ENCODE measurements at places on chromosomes 13 and 19.

DNA sequence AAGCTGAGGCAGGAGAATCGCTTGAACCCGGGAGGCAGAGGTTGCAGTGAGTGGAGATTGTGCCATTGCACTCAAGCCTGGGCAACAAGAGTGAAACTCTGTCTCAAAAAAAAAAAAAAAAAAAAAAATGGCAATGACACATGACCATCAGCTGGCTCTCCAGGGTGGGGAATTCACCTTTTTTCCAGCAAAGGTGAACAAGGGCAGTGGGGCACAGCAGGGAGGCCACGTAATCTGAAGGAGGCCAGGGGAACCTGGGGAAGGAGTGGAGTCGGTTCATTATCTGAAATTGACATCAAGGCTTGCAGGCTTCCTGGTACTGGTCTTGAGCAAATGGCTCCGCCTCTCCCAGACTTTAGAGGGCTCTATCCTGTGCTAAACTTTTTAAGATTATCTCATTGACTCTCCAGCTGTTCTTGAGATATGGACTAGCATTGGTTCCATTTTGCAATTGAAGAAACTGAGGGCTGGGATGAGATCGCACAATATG is 28.1 kb downstream of the KEAP1 start:
- DNase-seq: no peak

GRCh38 chr19:11373166-11373884 is 1.1 kb upstream of the SWSAP1 start:
- DNase-seq: no peak

- no peak for DNase-seq
These were observed 198.4 kb downstream of the GPC5 start for GRCh38 chr13:91596842-91597241.

GRCh38 chr19:47275791-47276461 is 1.2 kb downstream of the INAFM1 start:
- DNase-seq: no peak

- DNase-seq: peak; percentile 67
These were observed 35.9 kb upstream of the ZSCAN5A start for GRCh38 chr19:56350416-56351045.

- DNase-seq: no peak
These were observed 7.9 kb upstream of the DENND1C start for GRCh38 chr19:6489278-6490061.

DNA sequence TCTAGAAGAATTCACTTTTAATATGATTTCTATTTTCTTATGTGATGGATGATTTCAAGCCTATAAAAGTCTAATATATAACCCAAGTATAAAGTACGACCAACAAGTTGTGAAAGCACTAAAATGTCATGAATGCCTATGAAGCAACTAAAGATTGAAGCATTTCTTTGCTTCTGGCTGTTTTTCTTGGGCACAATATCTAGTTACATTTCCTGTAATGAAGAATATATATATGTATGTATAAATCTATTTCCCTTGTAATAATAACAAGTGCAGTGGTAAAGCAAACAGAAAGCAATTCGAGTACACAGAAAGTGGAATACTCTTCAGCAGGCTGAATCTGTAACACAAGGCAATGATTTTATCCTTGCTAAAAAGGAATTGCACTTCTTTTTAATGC is 5.4 kb downstream of the PCDH20 start:
- DNase-seq: no peak

- no peak for DNase-seq
These were observed 4.1 kb upstream of the C19orf53 start for GRCh38 chr19:13770013-13770635.

GRCh38 chr13:39565036-39565949 is 37.7 kb downstream of the LHFPL6 start:
- no peak for DNase-seq

- no peak for DNase-seq
These were observed 18.9 kb upstream of the EPHX3 start for GRCh38 chr19:15251010-15251748.

- DNase-seq: no peak
These were observed 12.6 kb downstream of the KHSRP start for GRCh38 chr19:6412061-6412446.

DNA sequence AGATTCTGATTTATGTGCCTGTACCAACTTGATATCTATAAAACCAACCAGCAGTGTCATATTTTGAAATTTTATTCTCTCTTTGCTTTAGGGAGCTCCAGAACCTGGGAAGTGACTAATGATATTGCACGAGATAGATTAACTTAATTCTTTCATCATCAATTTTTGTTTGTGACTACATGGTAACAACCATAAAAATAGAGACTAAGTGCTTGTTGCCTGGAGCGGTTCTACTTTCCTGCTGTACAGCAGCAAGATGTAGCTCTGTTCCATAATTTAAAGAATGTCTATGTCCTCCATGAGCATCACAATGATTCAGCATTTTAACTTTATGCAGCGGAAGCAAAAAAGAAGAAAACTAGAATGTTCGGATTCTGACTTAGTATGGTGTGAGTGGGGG is 275.6 kb downstream of the KLF5 start:
- no peak for DNase-seq

- DNase-seq: no peak
These were observed 110.1 kb upstream of the RXFP2 start for GRCh38 chr13:31629085-31629780.

DNA sequence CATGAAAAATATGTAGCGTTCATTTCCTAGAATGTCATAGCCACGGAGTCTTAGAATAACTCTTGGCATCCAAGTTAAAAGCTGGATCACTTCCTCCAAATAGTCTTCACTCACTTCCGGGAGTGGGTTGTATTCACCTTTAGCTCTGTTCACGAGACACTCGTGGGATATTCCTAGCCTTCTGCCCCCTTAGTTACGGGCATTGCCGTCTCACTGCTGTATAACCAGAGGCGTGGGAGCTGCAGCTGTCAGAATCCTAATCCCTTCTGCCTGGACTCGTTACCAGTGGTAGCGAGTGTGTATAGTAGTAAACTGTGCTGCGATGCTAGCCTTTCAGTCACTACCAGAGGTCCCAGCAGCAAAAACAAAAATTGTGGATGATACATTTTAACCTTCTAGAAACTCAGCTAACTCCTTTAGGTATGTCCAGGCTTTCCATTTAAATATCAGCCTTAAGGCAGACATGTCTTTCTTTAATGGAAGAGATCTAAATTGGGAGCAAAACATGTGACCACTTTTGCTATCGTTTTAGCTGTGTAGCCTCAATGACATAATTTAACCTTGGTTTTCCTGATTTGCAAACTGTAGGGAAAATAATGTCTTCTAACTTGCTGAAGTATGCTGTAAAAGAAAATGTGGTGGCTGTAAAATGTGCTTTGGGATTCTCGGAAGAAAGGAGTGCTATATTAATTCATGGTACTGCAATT is 34.1 kb downstream of the ERCC5 start:
- no peak for DNase-seq

DNA sequence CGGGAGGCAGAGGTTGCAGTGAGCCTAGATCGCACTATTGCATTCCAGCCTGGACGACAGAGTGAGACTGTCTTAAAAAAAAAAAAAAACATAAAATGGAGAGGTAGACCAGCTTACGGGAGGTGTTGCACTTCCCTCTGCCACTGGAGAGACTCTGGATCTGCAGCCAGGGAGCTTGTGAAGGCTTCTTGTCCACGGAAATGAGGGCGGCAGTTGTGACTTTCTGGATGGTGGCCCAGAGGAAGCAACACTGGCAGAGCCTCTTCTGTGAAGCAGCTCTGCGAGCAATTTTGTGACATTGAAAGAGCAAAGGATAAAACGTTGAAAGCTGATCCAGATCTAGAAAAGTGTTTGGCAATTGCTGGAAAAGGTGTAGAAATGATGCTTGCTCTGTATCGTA is 10.4 kb downstream of the SPINT2 start:
- no peak for DNase-seq

DNA sequence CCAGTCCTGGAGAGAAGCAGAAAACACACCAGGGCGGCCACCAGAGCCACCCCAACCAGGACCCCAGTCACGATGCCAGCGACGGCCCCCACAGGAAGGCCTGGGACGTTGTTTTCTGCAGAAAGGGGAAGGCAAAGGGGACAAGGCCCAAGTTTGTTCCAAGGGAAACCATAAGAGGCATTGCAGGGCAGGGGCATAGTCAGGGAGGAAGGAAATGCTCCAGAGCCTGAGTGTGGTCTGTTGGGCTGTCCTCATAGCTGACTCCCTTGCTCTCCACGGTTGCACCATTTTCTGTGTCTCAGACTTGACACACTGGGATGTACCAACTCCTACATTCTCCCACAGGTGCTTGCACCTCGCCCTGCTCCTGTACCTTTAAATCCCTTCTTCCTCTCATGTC is 5.2 kb downstream of the CEACAM4 start:
- DNase-seq: no peak

- DNase-seq: no peak
These were observed 107.5 kb upstream of the MBNL2 start for GRCh38 chr13:97114651-97115050.

DNA sequence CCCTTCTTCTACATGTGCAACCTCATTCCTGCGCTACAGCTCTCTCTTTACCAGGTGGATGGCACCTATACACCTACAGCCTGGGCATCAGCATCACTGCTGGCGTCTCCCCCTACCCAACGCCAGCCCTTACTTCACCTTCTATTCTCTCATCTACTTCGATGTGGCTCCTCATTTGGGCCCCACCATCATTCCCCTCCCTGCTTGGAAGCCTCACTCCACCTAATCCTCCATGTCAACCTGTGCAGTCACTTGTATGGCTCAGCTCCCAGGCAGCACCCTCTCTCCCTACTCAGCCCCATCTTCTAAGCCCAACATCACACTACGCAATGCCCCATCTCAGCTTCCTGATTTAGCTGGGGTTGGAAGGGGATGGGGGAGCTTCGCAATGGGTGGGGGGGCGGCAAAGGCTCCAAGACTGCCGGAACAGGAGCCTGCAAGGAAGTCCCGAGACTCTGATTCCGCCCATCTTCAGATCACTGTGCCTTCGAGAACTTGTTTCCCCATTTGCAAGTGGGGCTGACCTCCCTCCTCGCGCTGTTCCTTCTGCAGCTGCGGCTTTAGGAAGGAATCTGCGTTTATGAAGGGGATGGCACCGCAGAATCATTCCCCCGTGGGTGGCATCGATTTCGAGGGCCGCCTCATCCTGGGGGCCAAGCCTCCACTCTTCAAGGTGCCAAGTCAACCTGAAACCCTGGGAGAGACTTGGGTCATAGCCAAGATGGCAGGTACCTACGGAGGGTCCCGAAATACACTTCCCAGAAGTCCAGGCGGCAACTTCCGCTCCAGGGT is 913 bp downstream of the MZF1 start:
- no peak for DNase-seq

DNA sequence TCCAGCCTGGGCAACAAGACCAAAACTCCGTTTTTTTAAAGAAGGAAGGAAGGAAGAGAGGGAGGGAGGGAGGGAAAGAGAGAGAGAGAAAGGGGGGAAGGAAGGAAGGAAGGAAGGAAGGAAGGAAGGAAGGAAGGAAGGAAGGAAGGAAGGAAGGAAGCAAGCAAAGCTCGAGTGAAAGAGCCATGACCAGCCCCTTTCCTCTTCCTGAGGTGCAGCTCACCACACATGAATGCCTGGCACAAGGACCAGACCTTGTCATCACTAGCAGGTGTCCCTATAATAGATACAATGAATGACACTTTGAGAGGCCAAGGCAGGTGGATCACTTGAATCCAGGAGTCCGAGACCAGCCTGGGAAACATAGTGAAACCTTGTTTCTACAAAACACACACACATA is 31.0 kb downstream of the SPRY2 start:
- no peak for DNase-seq

DNA sequence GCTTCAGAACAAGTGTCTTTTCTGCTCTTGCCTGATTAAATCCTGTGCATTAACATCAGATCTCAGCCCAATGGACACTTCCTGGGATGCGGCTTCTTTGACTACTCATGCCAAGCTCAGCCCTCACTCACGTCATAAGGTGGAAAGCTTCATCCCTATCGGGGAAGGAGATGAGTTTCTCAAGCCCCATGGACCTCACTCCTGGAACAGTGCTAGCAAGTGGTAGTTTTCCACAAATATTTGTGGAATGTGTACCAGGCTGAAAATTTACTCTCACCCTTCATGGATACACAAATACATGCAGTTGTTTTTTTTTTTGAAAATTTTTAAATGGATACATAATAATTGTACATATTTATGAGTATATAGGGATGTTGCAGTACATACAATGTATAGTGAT is 34.6 kb upstream of the FARP1 start:
- no peak for DNase-seq

- DNase-seq: no peak
These were observed 27.8 kb downstream of the RFC3 start for GRCh38 chr13:33845572-33846302.

GRCh38 chr19:2057484-2058469 is 6.7 kb upstream of the MKNK2 start:
- no peak for DNase-seq

DNA sequence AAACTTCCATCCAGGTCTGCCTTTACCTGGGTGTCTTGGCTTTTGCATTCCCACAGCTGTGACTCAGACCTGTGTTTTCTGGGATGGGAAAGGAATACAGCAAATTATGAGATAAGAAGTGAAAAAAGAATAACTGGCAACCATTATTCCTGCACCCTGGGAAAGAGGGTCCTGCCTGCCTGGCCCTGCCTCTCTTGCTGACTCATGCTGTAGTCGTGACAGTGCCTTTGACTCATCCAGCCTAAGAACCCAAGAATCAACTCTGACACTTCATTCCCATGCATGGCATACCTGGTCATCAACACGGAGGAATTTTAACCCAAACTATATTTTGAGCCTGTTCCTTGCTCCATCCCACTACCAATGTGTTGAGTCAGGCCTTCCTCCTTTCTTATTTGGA is 185.4 kb upstream of the SERP2 start:
- DNase-seq: no peak

DNA sequence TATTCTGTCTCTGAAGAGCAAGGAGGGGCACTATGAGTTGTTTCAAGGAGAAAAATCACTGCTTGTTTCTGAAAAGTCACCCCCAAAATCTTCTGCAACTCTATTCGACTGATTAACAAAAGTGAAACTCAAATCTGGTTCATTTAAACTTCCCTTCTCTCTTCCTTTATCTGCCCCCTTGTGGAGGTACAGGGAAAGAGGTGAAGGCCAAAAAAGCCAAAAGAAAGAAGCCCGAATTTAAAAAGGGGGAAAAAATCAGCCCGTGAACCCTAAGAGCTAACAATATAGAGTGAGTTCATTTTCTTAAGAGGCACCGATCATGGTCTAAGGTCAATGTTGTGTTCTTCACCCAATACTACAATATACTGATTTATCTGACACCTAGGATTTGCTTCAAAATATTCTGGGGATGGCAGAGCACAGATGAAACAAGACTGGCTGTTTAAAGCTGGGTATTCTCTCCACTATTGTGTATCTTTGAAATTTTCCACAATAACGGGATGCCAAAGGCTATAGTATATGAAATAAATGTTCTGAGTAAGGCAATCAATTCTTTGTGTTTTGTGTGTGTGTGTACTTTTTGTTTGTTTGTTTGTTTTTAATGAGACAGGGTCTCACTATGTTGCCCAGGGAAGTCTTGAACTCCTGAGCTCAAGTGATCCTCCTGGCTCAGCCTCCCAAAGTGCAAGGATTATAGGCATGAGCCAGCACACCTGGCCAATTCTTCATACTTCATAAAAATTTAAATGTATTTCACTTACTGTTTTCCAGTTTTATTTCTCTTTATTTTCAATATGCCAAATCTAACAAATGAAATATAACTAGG is 55.0 kb upstream of the EEF1AKMT1 start:
- DNase-seq: no peak
